Activated CD4-positive, alpha-beta T cell treated with anti-CD3 and anti-CD28 coated beads for 36 hours (primary cell): ENCODE measurements at places on chromosomes 4 and X. TPM values are rescaled to one million over a fixed set of nuclear protein-coding genes. Genes with fewer than 3 reads are reported as not detected.

The ANK2 gene
- 3.3 TPM for total RNA-seq

The TASL gene
- 1.7 TPM for total RNA-seq

DNA sequence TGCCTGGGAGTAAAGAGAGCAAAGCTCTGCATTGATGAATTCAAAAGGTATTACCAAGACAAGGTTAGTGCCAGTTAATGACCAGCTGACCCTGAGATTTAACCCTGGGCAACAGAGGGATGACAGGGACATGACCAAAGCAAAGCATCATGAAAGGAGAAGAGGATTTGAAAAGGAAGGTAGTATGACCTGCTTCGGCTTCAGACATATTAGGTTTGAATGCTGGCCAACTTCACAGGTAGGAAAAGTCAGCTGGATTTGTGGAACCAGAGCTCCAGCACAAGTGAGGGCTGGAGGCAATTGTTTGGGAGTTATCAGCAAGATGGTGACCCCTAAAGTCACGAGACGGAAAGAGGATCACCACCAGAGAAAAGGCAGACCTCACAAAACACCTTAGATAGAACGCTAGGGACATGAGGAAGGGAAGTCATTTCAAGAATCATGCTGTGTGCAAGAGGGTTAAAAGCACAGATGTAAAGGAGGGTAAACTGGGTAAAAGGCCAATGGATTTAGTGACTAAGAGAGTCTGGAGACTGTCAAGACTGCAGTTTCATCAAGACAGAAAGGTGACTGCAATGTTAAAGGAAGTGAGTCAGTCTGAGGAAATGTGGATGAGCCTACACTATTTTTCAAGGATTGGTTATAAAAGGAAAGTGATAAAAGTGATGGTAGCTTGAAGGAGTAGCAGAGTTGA, 45.6 kb downstream of the SH3RF1 start:
- no peak overlapping the region for H3K27ac ChIP-seq
- no peaks in the 10 kb centered on the region for H3K4me1 ChIP-seq
- no peaks in the 10 kb centered on the region for H3K36me3 ChIP-seq

The TMEM271 gene
- total RNA-seq = not detected

GRCh38 chr4:128322986-128323385, 35.4 kb upstream of the PGRMC2 start:
- no peak for DNase-seq
- H3K4me1 ChIP-seq = no peaks in the 10 kb centered on the region
- H3K27ac ChIP-seq = no peak overlapping the region
- H3K36me3 ChIP-seq = peaks cover 6% of the 10 kb centered on the region
- no peak overlapping the region for H3K4me3 ChIP-seq

DNA sequence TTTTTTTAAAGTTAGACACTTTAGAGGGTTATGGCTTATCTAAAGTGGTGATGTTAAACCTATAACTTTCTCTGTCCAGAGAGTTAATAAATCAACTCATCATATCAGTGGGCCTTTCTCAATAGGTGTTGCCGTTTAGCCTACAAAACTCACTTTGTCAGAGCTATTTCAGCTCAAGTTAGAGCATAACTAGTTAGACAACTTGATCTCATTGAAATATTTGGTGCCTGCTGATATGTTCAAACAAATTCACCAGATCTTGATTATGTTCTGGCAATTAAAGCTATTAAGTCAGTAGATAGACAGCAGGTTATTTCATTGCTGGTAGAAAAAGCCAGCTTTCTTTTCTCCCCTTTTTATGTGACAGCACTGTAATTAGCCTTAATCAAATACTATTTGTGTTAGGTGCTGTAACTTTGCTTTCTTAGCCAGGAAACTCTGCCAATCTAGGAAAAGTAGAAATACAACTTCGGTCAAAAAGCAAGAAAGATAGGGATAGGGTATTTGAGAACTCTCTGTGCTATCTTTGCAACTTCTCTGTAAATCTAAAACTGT, 191.8 kb downstream of the MAML3 start:
- H3K4me1 ChIP-seq = no peaks in the 10 kb centered on the region
- peaks cover 1% of the 10 kb centered on the region for H3K27me3 ChIP-seq
- H3K36me3 ChIP-seq = no peaks in the 10 kb centered on the region
- no peak for DNase-seq
- H3K27ac ChIP-seq = no peak overlapping the region

DNA sequence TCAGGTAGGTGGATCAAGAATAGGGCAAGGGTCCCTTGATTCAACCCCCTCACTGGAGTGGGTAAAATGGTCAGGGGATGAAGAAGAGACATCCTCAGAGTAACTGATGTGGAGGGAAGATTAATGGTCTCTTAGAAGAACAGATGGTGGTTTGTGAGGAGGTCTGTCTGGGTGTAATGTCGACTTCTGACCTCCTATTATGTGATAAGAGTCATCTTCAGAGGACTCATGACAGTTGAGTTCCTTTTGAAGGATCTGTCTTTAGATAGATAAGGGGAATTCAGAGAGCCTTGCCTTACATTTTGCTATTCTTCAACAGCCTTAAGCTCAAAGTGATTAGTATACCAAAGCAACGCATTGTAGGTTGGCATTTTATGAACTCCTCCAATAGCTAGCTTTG, 27.1 kb upstream of the MAGEA8 start:
- H3K36me3 ChIP-seq = no peaks in the 10 kb centered on the region
- no peak for DNase-seq
- no peak overlapping the region for H3K27ac ChIP-seq
- H3K4me1 ChIP-seq = no peaks in the 10 kb centered on the region
- H3K4me3 ChIP-seq = no peak overlapping the region
- peaks cover 2% of the 10 kb centered on the region for H3K27me3 ChIP-seq

The CLGN gene
- total RNA-seq = 0.19 TPM

DNA sequence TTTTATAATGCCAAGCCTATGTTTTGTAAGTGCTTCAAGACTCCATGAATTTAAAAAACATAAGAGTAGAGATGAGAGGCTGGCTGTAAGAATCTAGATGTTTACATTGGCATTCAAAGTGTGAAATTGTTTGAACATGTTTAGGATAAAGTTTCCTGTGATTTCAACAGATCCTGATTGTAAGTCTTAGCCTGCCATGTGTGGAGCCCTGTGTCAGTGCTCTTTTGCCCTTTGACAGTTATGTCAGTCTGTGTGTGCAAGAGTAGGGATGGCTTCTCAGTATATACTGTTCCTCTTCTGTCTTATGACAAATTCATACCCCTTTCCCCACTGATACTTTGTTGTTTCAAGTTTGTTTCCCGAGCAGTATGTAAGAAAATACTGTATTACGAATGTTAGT, 68.2 kb downstream of the USP9X start:
- H3K36me3 ChIP-seq = peaks cover 27% of the 10 kb centered on the region
- no peak for DNase-seq
- H3K4me1 ChIP-seq = peaks cover 2% of the 10 kb centered on the region

The USP17L22 gene
- not detected for total RNA-seq

The ARHGAP36 gene
- not detected for total RNA-seq

DNA sequence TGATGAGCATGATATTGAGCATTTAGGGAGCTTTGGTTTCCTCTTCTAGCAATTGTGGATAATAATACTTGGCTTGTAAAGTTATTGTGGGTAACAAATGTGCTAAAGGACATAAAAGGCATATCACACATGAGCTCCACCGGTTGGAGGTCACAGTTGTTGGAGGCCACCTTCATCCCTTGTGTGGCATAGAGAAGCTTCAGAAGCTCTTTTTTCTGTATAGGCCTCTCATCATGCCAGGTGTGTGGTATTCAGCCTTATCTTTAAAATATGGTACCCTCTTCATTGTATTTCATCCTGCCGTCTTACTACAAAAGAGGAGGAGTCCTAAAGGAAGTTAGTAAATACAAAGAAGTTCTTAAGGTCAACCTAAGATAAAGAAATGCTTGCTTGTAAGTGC, 66.4 kb downstream of the HMGB2 start:
- no peaks in the 10 kb centered on the region for H3K27me3 ChIP-seq
- no peak overlapping the region for H3K4me3 ChIP-seq
- no peak overlapping the region for H3K27ac ChIP-seq
- peaks cover 21% of the 10 kb centered on the region for H3K4me1 ChIP-seq
- DNase-seq = no peak

The KLB gene
- not detected for total RNA-seq

- H3K4me1 ChIP-seq = no peaks in the 10 kb centered on the region
- DNase-seq = no peak
- no peaks in the 10 kb centered on the region for H3K36me3 ChIP-seq
- H3K27ac ChIP-seq = no peak overlapping the region
- H3K4me3 ChIP-seq = no peak overlapping the region
These were observed 292.7 kb downstream of the GALNTL6 start for GRCh38 chr4:172105918-172106317.

GRCh38 chrX:134676436-134676835, 18.2 kb upstream of the PLAC1 start:
- H3K27ac ChIP-seq = no peak overlapping the region
- DNase-seq = no peak
- H3K36me3 ChIP-seq = no peaks in the 10 kb centered on the region
- H3K4me1 ChIP-seq = peaks cover 3% of the 10 kb centered on the region
- no peak overlapping the region for H3K4me3 ChIP-seq

The DNAAF6 gene
- not detected for total RNA-seq

- H3K4me1 ChIP-seq = no peaks in the 10 kb centered on the region
- no peaks in the 10 kb centered on the region for H3K27me3 ChIP-seq
- no peaks in the 10 kb centered on the region for H3K36me3 ChIP-seq
- no peak overlapping the region for H3K4me3 ChIP-seq
- DNase-seq = no peak
These were observed 89.2 kb downstream of the WDFY3 start for GRCh38 chr4:84877051-84877833.
